ENCODE measurements at places on chromosomes 5 and 9. TPM values are rescaled to one million over a fixed set of nuclear protein-coding genes. Genes with fewer than 3 reads are reported as not detected.

The PCDHGA9 gene
- 4.4 TPM for polyA plus RNA-seq

The NANS gene
- 27.9 TPM for polyA plus RNA-seq

The HK3 gene
- 1.4 TPM for polyA plus RNA-seq

The GABRA6 gene
- not detected for polyA plus RNA-seq

The PDCD1LG2 gene
- polyA plus RNA-seq: 1.5 TPM

The WDR31 gene
- polyA plus RNA-seq: 2.3 TPM

The RRAGA gene
- 78.2 TPM for polyA plus RNA-seq

The SVEP1 gene
- polyA plus RNA-seq: 20.6 TPM

The GABRA1 gene
- polyA plus RNA-seq: not detected

The PCDHGA1 gene
- polyA plus RNA-seq: 0.77 TPM

The RARS1 gene
- 50.3 TPM for polyA plus RNA-seq

The LRRTM2 gene
- polyA plus RNA-seq: 0.90 TPM

The SMIM33 gene
- not detected for polyA plus RNA-seq

All from hindlimb muscle (tissue), 1 donor.